ENCODE measurements at places on chromosomes 1 and 21. TPM values are rescaled to one million over a fixed set of nuclear protein-coding genes. Genes with fewer than 3 reads are reported as not detected.

The CHAF1B gene
- 2.4 TPM for total RNA-seq

The LRRC53 gene
- not detected for total RNA-seq

The OR2M3 gene
- not detected for total RNA-seq

The DCST1 gene
- not detected for total RNA-seq

The PTPN7 gene
- total RNA-seq, result 4.2 TPM

The SFPQ gene
- 389 TPM for total RNA-seq

The PTP4A2 gene
- 416 TPM for total RNA-seq

The CNIH3 gene
- 5.3 TPM for total RNA-seq

The OXCT2 gene
- total RNA-seq, result 1.1 TPM

The AADACL3 gene
- total RNA-seq, result not detected

The SPTA1 gene
- not detected for total RNA-seq

The PYHIN1 gene
- total RNA-seq, result 2.1 TPM

The EVI5 gene
- total RNA-seq, result 37.7 TPM

The C8A gene
- 0.16 TPM for total RNA-seq

The MCOLN2 gene
- 2.0 TPM for total RNA-seq

The KMO gene
- total RNA-seq, result 0.18 TPM

The MYBPH gene
- total RNA-seq, result not detected

The TMEM51 gene
- 38.8 TPM for total RNA-seq

The MFSD2A gene
- total RNA-seq, result 28.5 TPM

The PGBD5 gene
- 1.8 TPM for total RNA-seq

Data from ureter (tissue), 1 donor.